ENCODE measurements at places on chromosomes 5 and 9.

- no peak for DNase-seq
Measured at GRCh38 chr9:126853667-126854066, 6.8 kb upstream of the ZBTB34 start.

- DNase-seq: no peak
Measured at GRCh38 chr5:87094833-87095232, 172.8 kb upstream of the RASA1 start.

DNA sequence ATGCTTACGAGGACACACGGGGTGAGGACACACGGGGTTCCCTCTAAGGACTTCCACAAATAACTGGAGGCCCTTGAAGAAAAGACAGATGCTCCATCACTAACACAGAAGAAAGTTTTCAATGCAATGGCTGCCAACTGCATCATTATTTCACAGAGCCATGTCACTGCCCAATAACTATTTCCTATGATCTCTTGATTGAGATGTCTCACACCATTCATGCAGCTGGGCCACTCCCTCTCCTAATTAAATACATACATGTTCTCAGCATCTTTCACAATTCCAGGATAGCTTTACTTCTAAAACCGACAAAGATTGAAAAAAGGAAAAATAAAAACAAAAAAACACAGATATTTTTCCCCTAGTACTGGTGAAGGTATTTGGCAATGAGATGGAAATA lies 650.8 kb downstream of the SEMA5A start:
- no peak for DNase-seq

GRCh38 chr5:1555808-1556731 lies 32.3 kb upstream of the LPCAT1 start:
- no peak for DNase-seq

DNA sequence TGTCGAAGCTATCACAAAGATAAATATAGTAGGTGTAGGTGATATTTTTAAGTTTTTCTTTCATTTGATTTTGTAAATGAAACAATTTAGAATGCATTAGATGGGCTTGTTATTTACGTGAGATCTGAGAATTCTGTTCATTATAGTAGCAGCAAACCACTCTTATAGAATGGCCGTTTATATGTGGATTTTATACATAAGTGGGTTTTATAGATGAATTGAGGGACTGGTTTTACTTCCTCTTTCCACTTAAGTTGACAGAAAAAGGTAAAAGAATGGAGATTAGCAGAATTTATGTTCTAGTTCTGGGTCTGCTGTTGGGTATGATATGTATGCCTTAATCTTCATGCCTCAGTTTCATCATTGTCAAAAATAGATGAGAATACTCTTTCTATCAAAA lies 5.6 kb downstream of the RMI1 start:
- no peak for DNase-seq

DNA sequence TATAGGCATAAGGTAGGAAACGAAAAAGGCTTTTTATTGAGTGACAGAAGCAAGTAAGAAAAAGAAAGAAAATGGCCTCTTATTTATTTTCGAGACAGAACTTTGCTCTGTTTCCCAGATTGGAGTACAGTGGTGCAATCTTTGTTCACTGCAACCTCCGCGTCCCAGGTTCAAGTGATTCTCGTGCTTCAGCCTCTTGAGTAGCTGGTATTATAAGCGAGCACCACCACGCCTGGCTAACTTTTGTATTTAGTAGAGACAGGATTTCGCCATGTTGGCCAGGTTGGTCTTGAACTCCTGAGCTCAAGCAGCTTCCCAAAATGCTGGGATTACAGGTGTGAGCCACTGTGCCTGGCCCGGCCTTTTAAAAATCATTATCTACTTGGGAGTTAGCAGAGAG lies 70.7 kb downstream of the NSD1 start:
- DNase-seq: no peak

GRCh38 chr5:32551865-32552264 lies 33.5 kb upstream of the SUB1 start:
- DNase-seq: no peak

- no peak for DNase-seq
Measured at GRCh38 chr9:107603281-107603680, 113.7 kb upstream of the KLF4 start.

- peak; percentile 95 for DNase-seq
Measured at GRCh38 chr9:35673132-35674024, at the start of gene CA9. TSS of gene CA9 (plus strand) at chr9:35673928. CDS start at chr9:35673960, 32 bp downstream.

DNA sequence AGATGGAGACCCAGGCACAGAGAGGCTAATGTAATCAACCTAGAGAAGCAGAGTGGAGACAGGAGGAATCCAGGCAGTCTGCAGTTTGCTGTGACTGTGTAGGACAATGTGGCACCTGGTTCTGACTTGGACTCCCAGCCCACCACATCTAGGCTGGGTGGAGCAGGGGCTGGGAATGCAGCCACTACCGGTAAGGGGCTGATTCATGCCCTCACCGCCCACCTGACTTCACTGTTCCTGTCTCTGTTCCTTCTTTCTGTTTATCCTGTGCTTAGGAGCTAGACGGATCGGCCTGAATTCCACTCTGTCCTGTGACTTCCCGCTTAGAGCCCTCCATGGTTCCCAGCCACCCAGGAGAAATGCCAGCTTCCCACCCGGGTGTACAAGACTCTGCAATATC lies 2.6 kb downstream of the PDLIM4 start:
- no peak for DNase-seq

DNA sequence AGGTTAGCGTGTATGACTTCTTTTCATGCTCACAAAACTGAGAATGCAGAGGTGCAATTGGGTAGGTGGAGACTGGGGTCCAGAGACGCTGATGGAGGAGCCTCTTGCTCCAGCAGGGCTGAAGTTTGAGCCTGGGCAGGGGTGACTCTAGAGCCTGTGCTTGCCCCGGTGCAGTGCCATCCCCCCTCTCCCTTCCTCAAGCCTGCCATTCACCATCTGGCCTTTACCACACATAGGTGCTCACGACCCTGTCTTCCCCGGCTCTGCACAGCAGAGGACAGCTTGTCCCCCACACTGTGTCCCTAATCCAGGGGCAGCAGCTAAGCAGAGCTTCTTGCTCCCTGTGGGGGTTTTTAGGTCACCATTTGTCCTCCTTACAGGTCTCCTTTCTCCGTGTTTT lies 86.5 kb downstream of the DAP start:
- no peak for DNase-seq

DNA sequence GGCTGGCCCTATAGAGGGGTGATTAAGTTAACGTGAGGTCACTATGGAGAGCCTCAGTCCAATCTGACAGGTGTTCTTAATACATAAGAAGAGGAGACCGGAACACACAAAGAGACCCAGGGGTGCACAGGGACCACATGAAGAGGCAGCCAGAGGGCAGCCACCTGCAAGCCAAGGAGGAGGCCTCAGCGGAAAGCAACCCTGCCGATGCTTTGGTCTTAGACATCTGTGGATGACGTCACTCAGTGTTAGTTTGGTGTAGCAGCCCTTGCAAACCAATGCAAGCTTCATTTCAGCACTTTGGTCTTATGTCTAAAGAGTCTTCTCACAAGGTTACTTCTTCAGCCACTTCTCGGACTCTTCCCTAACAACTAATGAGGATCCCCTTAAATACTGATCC lies 47.6 kb upstream of the GRHPR start:
- no peak for DNase-seq

- no peak for DNase-seq
Measured at GRCh38 chr5:168372356-168372946, 81.0 kb downstream of the WWC1 start.

DNA sequence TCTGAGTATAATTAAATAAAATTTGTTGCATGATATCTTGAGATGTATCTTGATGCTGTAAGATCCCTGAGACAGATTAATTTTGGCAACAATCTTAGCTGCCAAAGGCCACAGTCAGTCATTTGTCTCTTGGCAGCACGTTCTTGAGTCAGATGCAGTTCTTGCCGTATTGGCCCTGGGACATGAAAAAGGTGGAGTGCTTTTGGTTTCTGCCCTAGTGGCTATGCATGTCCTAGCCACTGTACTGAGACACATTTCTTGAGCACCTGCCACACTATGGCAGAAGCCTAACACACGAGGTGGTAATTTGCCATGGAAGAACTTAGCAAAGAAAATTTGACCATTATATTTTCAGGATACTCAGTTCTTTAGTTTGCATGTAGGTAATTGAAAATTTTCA lies 45.0 kb upstream of the PHF2 start:
- DNase-seq: no peak

GRCh38 chr9:120383611-120383998 lies 196.4 kb downstream of the CDK5RAP2 start:
- peak; percentile 29 for DNase-seq

DNA sequence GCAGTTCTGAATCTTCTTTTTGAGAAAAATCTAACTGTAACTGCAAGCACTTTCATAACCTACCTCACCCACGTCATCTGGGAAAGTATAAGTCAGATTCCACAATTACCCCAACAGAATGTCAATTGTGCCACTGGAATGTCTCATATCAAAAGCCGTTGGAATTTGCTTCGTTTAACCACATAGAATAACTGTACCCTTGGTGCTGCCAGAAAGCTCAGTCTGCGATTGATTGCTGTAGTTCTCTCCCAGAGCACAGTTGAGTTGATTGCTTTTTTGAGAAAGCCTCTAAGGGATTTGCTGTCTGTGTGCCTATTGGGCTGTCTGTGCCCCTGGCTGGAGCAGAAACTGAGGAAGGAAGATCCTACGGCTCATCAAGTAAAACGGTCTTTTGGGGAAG lies 583.6 kb downstream of the TMEM38B start:
- DNase-seq: no peak

DNA sequence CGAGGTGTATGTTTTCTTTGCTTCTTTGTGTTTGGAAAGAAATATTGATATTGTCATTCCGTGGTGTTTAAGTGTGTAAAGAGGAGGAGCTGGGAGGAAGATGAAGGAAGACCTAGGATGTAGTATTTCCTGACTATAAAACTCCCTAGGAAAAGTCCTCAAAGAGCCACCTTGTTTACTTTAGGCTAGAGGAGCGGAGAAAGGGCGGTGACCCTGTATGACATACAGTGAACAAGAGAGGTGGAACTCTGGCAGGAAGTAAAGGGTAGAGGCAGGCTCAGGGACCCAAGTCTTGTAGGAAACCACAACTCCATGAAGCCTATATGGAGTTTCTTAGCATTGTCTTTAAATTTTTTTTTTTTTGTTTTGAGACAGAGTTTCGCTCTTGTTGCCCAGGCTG lies 303.9 kb downstream of the DOCK8 start:
- no peak for DNase-seq

GRCh38 chr9:135082536-135082935 lies 4.9 kb upstream of the OLFM1 start:
- no peak for DNase-seq

- DNase-seq: peak; percentile 97
Measured at GRCh38 chr9:14433351-14434157, 119.6 kb upstream of the NFIB start.

DNA sequence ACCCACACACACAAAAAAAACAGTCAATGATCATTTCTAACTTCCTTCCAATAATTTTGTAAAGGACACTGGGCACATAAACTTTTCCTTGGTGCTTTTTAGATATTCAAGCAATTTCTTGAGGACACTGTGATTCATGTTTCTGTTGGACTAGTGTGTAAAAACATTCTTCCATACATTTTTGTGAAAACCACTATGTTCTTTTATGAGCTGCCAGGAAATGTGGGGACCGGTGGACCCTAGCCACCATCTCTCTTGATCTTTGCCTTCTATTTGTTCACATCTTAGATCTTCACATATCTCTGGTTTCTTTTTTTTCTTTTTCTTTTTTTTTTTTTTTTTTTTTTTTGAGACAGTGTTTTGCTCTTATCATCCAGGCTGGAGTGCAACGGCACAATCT lies 287.4 kb downstream of the GLIS3 start:
- DNase-seq: no peak

- DNase-seq: no peak
Measured at GRCh38 chr5:33433303-33434240, 7.2 kb upstream of the TARS1 start.

GRCh38 chr5:154410786-154411185 lies 35.0 kb upstream of the SAP30L start:
- no peak for DNase-seq

GRCh38 chr5:150345716-150346115 lies 11.8 kb upstream of the TCOF1 start:
- DNase-seq: peak; percentile 1

DNA sequence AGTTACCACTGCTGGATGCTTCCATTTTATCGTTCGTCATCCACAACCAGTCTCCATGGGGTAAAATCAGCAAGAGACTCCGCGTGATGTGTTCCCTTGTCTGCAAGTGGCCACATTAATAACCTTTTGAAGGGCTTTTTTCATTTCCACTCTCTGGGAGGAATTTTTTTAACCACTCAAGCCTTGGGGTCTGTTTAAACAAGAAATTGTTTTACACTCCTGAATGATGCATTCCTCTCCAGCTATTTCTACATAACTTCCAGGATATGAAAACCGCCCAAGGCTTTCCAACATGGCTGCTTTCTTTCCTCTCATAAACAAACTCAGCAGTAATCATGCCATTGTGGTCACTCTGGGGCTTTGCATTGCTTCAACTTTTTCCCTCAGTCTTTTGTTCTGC lies 217.2 kb upstream of the DAPK1 start:
- DNase-seq: no peak

- DNase-seq: peak; percentile 89
Measured at GRCh38 chr9:108444400-108445358, 411.1 kb downstream of the ACTL7B start.

- DNase-seq: no peak
Measured at GRCh38 chr5:94833851-94834250, 215.4 kb downstream of the SLF1 start.

DNA sequence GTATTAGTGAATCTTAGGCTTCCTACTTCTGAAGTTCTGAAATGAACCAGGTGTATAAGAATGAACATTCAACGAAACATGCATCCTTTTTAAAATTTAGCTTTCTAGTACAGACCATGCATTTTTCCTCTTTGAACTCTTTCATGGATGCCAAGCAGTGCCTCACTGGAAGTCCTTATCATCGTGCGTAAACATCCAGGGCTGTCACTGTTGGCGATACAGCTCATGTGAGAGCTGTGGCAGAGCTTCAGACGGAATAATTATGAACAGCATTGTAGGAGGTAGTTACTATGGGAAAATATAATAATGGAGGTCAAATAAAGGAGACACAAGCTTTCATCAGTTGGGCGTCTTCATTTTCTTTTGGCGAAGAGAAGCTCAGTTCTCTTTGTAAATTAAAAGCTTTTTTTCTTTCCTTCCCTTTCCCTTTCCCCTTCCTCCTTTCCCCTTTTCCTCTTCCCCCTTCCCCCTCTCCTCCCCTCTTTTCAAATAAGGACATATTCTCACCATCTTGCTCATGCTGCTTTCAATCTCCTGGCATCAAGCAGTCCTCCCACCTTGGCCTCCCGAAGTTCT lies 167.3 kb downstream of the KDM4C start:
- no peak for DNase-seq

- no peak for DNase-seq
Measured at GRCh38 chr5:157198277-157198986, 17.8 kb downstream of the ITK start.

DNA sequence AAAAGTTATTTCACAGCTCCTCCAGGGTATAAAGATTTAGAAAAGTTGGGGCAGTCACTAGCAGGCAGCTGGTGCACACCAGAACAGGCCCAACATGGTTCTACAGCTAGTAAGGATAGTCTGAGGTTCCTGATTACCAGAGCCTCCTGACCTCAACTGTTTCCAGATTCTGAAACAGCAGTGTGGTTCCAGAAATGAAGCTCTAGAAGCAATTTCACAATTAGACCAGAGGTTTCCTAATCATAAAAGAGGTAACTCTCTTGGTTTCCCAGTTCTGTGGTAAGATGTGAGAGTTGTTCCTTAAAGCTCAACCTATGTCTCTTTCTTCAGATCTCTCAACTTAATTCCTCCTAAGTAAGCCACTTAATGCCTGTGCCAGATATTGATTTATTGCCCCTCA lies 11.9 kb downstream of the AGTPBP1 start:
- DNase-seq: no peak

- DNase-seq: no peak
Measured at GRCh38 chr5:164581889-164582288, 1076.5 kb downstream of the MAT2B start.

Data from NCI-H1105 treated with DMSO at 0.1 percent for 48 hours (cell line).